ENCODE measurements at places on chromosomes 2 and 18.

DNA sequence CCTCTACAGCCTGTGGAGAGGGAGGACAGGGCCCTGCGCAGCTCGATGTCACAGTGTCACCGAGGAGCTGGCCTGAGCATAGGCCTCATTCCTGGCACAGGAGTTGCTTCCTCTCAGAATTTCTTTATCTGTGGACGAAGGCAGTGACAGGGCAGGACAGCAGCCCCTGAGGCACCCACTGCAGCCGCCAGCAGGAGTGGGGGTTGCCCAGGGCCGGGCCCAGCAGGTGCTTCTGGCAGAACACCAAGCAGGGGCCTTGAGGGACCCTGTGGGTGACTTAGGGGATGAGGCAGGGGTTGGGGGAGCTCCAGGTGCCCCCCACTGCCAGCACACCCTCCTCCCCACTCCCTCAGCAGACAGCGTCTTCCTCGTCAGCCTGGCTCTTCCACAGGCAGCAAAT is 290.0 kb downstream of the PHLPP1 start:
- no peak for DNase-seq

- no peak for DNase-seq
Observed at GRCh38 chr2:24329700-24330099, 30.6 kb downstream of the ITSN2 start.

- no peak for DNase-seq
Observed at GRCh38 chr18:29962579-29962978, 1080.0 kb downstream of the DSC3 start.

DNA sequence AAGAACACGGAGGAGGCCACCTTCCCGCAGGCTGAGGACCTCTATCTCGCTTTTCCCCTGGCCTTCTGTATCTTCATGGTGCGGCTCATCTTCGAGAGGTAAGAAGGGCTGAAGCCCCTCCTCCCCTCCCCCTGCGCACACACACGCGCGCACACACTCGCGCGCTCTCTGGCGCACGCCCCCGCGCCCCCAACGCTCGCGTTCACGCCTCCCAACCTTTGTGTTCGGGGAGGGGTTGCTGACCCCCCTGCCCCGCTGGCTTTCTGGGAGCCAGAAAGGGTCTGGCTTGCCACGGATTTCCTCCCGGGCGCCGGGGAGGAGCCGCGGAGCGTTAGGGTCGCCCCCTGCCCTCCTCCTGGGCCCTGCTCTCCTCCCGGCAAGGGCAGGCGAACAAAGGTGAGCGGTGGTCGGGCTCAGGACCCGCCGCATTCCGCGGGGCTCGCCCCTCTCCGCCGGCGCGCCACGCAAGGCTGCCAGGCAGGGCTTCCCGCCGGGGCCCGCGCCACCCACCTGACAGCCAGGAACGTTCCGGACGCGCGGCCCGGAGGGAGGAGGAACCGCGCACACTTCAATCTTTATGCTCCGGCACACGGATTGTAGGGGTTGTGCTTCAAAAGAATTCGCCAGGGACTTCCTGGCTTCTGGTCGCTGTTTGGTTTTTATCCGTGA is 583 bp downstream of the CERS6 start:
- peak; percentile 33 for DNase-seq

DNA sequence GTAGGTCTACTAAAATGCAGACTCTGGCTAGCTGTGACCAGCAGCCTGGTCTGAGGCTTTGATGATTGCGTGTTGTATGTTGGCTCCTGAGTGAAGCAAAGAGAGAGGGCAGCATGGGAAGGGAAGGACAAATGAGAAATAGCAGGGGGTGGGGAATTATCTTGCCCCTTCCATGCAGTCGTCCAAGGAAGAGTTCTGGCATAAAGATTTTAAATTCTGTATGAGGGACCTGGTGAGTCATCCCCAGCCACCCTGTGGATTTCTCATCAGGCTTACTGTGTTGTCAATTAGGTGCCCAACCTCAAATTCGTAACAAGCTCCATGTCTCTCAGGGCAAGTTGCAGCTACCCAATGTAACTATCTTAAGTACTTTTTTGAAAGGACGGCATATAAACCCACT is 72.1 kb upstream of the NOSTRIN start:
- no peak for DNase-seq

- no peak for DNase-seq
Observed at GRCh38 chr2:197240421-197241041, 70.0 kb downstream of the ANKRD44 start.

- DNase-seq = no peak
Observed at GRCh38 chr2:118618279-118618678, 229.2 kb downstream of the EN1 start.

- DNase-seq = peak; percentile 19
Observed at GRCh38 chr2:165238295-165238694, 919 bp upstream of the SCN2A start.

DNA sequence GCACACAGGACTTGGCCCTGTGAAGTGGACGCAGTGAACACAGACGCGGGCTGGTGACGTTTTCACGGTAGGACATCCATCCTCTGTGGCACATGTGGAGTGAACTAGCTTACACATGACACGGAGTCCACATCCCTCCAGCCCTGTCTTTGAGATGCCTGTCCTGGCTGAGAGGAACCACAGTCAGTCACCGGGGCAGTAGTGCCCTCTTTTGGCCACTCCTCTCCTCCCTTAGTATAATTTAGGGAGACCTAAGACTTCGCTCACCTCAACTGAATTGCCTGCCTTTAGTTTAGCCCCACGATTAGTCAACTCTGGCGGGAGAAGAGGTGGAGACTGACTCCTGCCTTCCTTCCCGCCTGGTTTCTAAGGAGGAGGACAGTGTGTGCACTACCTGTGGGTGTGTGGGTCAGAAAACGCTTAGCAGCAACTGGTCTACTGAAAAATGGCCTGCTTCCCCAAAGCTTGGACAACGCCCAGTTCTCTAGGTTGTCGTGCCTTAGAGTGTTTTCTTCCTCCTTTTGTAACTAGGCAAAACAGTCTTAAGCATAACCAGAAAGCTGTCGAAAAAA is 70.6 kb downstream of the MBP start:
- no peak for DNase-seq

- no peak for DNase-seq
Observed at GRCh38 chr2:71243634-71244301, 16.9 kb upstream of the PAIP2B start.

DNA sequence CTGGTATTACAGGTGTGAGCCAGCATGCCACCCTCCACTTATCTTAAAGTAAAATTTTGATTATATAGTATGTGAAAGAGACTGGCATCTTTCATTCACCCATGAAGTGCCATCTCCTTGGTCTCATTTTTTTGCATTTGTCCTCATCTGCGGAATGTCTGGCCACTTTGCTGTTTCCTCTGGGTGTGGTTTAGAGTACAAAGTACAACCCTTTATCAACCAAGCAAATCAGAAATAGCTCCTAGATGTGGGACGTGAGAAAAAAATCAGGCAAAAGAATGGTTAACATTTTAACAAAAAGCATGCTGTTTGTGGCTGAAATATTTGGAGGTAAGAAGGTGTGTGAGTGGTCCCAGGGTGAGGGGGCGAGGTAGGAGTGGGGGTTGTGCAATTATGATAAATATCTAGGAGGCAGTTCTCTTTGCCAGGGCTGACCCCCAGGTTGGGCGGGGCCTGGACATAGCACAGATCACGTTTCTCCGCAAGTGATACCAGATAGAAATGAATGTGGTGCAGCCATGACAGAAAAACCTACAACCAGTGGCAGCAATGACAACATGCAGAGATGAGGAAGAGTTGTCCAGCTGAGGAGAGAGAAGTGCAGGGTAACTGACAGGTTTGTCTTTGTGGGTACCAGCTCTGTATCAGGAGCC is 115.8 kb upstream of the SERTAD2 start:
- no peak for DNase-seq

GRCh38 chr2:8437228-8437948 is 244.5 kb upstream of the ID2 start:
- DNase-seq = peak; percentile 33

- DNase-seq = peak; percentile 45
Observed at GRCh38 chr2:176088048-176088936, 4.2 kb upstream of the HOXD13 start.

- no peak for DNase-seq
Observed at GRCh38 chr2:104638859-104639202, 215.1 kb upstream of the POU3F3 start.

GRCh38 chr2:46634905-46635304 is 155.5 kb downstream of the TMEM247 start:
- DNase-seq = no peak

Data from fibroblast of skin of abdomen (primary cell).